Stimulated activated CD8-positive, alpha-beta memory T cell treated with anti-CD3 and anti-CD28 coated beads, Interleukin-4, amount 100 ng/mL, for 4 hours (primary cell): ENCODE measurements at places on chromosomes 7 and 10.

- DNase-seq = no peak
Measured at GRCh38 chr10:131743190-131744151, 157.3 kb upstream of the PPP2R2D start.

- DNase-seq = no peak
Measured at GRCh38 chr7:132575982-132576720, at the start of gene PLXNA4. Gene PLXNA4 (minus strand): TSS chr7:132576470. CDS start chr7:132508693, 67,777 bp downstream.

DNA sequence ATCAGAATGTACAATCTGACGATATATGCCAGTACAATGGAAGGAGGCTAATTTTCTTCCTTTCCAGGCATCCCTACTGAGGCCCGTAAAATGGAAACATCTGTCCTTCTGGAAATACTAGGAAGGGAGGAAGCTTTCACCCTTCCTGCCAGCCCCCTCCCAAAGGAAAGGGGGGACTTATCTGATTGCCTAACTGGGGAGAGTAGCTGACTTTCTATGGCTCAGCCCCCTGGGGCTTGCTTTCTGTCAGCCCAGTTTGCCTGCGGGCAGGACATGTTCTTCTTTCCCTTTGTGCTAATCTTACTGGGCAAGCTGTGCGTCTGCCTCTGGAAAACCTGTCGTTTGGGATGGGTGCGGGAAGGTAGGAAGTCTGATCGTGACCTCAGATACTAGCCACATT, 508.9 kb downstream of the SUGCT start:
- no peak for DNase-seq

DNA sequence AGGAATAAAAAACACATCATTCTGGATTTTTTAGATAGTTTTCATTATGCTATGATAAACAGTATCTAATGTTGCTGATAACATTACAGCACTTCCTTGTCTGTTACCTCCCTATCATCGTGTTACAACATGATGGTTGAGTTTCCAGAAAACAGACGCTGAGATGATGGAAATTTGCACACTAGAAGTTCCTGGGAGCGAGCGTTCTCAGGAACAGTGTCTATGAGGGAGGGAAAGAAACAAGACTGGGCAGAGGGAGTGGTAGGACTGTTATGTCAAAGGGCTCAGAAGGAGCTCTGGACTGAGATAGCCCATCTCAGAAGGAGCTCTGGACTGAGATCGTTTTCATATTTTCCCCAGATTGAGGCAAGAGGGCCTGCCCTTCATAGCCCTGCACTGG, 121.6 kb downstream of the REEP3 start:
- DNase-seq = no peak

DNA sequence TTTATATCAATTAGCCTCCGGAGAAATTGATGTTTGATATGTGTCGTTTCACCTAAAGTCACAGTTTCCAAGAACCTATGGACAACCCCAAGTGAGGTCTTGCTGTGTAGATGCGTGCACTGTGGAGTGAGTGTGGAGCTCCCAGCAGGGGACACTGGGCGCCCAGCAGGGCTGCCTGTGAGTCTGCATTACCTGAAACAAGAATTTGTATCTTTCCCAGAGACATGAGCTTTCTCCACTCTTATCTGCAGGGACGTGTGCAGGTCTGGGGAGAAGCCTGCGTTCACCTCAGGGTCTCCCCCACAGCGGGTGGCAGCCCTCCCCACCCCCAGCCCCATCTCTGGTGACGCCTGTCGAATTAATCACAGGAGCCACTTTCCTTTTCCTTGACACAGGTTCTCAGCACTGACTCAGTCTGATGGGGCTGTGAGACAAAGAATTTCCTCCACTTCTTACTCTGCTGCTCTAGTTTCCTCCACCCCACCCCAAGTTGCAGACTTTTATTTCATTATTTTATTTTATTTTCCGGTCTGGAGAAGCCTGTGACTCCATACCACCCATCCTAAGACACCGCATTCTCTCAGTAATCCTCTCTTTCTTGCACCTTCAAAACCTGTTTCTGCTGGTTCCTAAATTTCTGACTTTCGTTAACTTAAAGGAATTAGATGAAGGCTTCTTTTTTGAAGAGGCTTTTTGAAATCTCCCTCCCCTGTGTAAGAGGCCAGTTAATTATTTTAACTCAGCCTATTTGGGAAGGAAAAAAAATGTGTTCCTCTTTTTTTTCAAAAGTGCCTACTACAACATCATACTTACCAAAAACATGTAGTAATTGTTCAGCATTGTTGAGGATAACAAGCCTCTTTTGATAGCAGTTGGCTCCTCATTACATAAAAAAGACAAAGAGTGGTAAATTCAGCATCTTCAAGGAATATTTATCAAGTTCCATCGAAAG, 17.0 kb upstream of the INSIG1 start:
- no peak for DNase-seq

GRCh38 chr7:23075571-23075970, 30.0 kb upstream of the KLHL7 start:
- no peak for DNase-seq

- DNase-seq = no peak
Measured at GRCh38 chr7:136339464-136339863, 362.3 kb upstream of the MTPN start.

GRCh38 chr7:109835577-109835976, 1255.3 kb upstream of the LRRN3 start:
- no peak for DNase-seq

DNA sequence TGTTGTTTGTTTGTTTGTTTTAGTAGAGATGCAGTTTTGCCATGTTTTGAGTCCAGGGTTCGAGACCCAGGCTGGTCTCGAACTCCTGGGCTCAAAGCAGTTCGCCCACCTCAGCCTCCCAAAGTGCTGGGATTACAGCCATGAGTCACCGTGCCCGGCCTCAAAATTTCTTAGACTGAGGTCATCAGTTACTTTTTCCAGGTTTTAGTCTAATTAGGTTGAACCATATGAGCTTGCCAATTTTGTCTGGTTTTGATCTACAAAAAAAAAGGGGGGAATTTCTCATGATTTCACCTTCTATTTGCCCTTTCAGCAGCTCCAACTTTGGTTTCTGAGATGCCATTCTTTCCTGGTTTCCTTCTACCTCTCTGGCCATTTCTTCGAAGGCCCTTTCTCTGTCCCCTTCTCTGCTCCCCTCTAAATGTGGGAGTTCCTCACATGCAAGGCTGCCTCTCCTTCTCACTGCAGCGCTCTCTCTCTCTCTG, 5.5 kb downstream of the CUEDC2 start:
- no peak for DNase-seq

DNA sequence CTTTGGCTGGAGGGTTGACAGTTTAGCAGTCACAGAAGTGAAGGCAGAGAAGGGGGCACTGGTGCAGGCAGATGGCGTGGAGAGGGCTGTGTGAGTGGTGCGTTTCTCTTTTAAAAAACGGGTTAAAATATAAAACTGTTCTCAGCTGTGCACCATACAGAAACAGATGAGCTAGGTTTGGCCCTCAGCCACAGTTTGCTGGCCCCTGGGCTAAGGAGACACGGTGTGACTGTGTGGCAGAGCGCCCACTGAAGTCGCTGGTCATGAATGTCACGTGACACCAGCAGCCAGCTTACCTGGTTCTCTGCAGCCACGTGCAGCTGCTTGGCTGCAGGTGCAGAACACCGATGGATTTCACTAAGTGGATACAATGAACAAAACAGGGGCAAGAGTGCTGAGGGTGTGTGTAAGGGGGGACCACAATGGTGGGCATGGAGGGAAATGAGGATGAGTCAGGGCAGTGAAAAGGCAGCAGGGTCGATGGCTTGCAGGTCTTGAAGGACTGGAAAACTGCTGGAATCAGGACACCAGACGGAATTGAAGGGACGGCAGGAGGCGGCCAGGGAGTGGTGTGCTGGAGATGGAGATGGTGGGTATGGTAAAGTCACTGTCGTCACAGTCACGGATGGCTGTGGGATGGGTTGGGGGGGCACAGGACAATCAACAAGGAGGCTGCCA, 7.4 kb downstream of the ZNF746 start:
- DNase-seq = no peak

DNA sequence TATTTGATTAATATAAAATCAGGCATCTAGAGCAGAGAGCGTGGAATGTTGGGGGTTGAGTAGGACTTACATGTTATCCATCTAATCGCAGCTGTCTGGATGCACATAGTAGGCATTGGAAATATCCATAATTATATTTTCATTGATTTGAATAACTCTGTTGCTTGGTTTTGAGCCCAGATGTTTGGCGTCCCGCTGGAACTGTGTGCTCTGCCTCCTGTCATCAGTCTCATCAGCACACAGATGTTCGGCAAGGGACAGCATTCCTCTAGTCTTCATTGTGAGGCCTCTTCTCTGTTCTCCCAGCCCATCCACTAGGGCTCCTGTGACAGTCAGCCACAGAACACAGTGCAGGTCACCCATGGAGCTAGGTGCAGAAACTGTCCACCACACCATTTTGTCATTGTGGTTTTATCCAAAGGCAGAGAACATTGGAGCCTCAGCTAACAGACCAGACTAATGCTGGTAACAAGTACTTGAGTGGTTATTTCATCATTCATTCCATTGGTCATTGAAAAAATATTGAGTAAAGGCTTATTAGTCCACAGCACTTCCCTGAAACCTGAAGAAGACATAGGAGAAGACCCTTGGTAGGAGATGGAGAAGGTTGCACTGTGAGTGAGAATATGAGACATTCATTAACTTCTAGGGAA, 927.4 kb downstream of the LRMDA start:
- no peak for DNase-seq

DNA sequence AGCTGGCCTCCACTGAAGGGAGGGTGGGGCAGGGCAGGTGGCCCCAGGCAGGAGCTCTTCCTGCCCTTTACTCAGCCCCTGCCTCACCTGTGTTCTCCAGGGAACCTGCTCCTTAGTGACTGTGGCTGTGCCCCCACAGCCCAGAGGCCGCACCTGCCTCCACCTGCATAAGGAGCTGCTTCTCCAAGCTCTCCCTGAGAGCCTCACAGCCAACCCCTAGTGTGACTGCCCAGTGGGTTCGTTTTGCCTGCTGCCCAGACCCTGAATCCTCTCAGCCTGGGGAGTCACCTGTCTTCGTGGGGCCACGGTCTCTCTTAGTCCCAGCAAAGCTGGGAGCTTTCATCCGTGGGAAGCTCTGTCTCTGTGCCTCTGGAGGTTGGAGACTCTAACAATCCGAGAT, 94.4 kb downstream of the GLRX3 start:
- DNase-seq = no peak

- DNase-seq = no peak
Measured at GRCh38 chr7:47191316-47191715, 390.6 kb downstream of the TNS3 start.

- DNase-seq = no peak
Measured at GRCh38 chr7:22832401-22832800, 9.8 kb upstream of the TOMM7 start.

GRCh38 chr10:35271086-35271858, 65.0 kb upstream of the CCNY start:
- no peak for DNase-seq

- no peak for DNase-seq
Measured at GRCh38 chr10:43610636-43611035, 4.4 kb downstream of the ZNF485 start.

DNA sequence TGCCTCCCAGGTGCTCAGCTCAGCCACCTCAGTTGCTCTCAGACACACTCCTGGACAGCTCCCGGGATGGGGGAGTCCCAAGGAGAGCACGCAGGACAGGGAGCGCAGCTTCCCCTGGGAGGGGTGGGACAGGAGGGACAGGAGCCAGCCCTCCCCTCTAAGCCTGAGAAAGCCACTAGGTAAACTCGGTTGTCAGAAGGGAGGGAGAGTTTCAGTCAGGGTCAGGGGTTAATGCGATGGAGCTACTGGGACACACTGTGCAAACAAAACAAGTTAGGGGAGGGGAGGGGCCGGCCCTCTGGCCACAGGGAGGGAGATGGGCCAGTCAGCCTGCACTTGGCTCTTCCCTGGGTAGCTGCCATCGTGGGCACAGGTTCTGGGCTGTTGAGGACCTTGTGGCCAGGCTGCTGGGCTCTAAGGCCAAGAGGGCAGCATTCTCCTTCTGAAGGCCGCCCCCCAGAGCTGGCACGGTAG, 31.1 kb downstream of the KAZALD1 start:
- no peak for DNase-seq

DNA sequence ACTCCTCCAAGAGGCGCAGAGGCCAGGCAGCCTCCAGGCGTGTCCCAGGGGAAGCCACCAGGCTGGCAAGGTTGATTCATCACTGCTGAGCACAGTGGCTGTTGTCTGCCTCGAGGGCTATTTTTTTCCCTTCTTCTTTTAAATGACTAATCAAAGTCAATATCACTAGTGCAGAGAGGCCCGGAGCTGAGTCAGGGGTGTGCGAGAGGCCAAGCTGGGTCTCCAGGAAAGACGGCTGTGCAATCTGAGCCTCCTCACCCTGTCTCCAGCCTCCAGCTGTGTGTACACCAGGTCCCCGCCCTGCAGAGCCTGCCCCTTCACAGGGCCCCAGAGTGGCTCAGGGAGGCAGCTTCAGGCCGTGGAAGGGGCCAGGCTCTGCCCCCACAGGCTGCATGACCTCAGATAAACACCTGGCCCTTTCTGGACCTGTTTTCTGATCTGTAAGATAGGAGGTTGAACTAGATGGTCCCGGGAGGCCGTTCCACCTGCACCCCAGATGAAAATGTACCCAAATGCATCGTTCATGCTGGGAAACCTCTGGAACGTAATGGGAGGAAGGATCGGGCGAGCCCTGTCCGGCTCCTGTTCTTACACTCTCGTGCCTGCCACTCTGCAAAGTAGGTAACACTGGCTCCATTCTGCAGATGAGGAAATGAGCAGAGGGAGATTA, 3.7 kb downstream of the STX1A start:
- DNase-seq = no peak

DNA sequence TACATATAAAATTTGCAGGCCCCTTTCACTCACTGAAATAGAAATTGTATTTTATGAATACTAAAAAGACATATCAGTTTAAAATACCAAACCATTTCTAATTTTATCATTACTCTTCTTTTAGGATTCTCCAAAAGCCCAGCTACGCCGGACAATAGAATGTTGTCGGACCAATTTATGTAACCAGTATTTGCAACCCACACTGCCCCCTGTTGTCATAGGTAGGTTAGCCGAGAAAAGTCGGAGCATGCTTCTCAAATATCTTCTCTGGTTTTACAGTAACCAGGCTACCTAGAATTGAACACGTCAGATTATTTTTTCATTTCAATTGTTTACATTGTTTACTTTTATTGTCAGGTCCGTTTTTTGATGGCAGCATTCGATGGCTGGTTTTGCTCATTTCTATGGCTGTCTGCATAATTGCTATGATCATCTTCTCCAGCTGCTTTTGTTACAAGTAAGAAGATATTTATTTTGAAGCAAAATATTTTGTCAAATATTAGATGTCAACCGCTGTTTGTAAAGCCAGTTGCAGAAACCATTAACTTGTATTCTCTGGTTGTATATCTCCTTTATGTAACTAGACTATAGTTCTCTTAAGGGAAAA, 57.6 kb downstream of the MMRN2 start:
- DNase-seq = peak; percentile 4
